Stimulated activated CD4-positive, alpha-beta T cell treated with anti-CD3 and anti-CD28 coated beads, TNF-alpha, amount 100 ng/mL, for 48 hours (primary cell): ENCODE measurements at places on chromosomes 12 and 14.

GRCh38 chr14:96584199-96584906, 82.2 kb downstream of the PAPOLA start:
- DNase-seq, result no peak

- no peak for DNase-seq
Observed at GRCh38 chr14:72970058-72970630, 43.9 kb downstream of the DCAF4 start.

GRCh38 chr14:96051642-96052540, 12.7 kb downstream of the C14orf132 start:
- DNase-seq, result no peak

- DNase-seq, result no peak
Observed at GRCh38 chr14:23306412-23307145, at the start of gene BCL2L2. TSS of gene BCL2L2 (plus strand) at chr14:23306833. CDS start at chr14:23307768, 935 bp downstream.

DNA sequence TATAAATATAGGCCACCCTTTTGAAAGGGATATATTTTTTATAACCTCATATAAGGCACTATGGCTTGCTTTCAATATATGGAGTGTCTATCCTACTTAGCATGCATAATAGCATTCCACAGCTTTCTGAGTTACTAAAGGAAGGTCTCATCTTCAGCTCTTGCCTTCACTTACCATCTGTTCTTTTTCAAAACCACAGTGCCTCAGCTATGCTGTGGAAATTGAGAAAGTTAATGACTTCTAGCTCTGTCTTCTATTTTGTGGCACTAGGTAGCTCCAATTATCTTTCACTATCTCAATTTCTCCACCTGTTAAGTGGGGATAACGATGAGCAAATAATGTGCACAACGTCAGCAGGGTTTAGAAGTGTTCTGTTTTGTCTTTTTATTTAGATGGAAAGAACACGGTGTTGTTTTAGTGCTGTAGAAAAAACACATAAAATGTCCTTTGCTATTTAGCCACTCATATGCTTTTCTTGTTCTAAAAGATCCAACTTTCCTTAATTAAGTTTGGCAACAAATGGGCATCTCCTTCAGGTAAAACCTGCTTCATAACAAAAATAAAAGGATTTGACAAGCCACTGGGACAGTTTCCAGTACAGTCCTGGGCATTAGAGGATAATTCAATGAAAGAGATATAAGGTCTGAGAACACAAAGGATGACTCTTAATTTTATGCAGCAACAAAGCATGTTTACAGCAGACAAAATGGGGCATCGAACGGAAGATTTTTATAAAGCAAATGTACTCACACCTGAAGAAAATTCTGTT, 462.0 kb upstream of the SYT1 start:
- no peak for DNase-seq

- DNase-seq, result no peak
Observed at GRCh38 chr12:125434131-125434530, 368.9 kb downstream of the AACS start.

GRCh38 chr14:55353686-55354467, 57.8 kb downstream of the ATG14 start:
- no peak for DNase-seq

GRCh38 chr14:104211215-104211614, 72.8 kb downstream of the KIF26A start:
- DNase-seq, result no peak

- no peak for DNase-seq
Observed at GRCh38 chr14:36505181-36505815, 14.7 kb downstream of the NKX2-1 start.

GRCh38 chr12:6392504-6392903, 8.5 kb downstream of the LTBR start:
- no peak for DNase-seq

- DNase-seq, result no peak
Observed at GRCh38 chr12:31906557-31907301, 52.5 kb upstream of the RESF1 start.

DNA sequence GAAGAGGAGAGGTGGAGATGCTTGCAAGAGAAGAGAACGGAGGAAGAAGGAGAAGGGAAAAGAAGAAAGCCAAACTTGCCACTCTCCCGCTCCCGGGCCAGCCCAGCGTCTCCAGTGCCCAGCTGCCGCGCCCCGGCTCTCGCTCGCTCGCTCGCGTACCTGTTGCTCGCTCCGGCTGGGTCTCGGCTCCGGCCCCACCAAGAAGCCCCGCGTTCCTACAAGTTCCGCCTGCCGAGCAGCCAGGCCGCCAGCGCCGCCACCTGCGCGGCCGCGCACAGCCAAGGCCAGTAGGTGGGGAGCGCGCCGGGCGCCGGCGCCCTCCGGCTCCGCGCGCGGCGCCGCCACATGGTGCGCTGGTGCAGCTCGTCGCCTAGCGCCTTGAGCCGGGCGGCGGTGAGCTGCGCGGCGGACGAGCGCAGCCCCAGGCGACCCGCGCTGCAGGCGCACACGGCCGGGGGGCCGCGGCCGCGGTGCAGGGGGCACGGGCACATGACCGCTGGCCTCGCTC, 370 bp downstream of the HRK start:
- DNase-seq, result no peak

DNA sequence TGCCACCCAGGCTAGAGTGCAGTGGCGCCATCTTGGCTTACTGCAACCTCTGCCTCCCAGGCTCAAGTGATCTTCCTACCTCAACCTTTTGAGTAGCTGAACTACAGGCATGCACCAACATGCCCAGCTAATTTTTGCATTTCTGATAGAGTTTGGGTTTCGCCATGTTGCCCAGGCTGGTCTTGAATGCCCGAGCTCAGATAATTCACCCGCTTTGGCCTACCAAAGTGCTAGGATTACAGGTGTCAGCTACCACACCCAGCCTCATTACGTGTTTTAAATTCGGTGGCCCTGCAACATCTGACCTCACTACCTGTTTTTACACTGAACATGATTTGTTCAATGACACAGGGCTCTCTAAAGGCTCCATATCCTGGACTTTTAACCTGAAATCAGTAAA, 22.9 kb upstream of the RDH16 start:
- no peak for DNase-seq

- peak; percentile 51 for DNase-seq
Observed at GRCh38 chr14:72049462-72049861, 117.2 kb downstream of the RGS6 start.

GRCh38 chr14:71190770-71191374, 283.6 kb downstream of the PCNX1 start:
- DNase-seq, result no peak

DNA sequence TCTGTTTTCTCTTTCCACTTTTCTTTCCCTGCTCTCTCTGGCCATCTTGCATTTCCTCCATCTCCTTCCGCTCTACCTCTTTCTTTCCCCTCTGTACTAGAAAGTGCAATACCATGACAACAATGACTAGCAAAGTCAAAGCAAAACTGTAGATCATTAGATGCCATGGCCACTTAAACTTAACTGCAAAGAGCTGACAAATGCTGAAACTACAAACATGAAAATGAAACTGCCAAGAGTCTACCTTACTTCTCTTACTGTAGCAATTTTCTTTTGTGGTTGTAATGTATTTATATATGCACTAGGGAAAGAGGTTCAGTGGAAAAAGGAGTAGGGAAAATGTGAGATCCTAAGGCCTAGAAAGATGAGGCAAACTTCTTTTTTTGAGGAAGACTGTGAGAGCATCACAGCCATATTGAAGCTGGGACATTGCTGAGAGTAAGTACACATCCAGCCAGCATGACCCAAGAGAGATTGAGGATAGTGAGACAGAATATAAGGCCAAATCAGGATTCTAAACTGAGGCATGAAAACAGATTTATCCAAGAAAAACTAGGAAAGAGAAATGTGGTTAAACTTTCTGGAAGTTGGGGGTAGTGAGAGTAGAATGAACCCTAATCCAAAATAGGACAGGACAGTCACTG, 276.6 kb upstream of the NAV3 start:
- DNase-seq, result no peak
